ENCODE measurements at places on chromosomes 5 and 9. TPM values are rescaled to one million over a fixed set of nuclear protein-coding genes. Genes with fewer than 3 reads are reported as not detected.

SLC4A9 gene
- 0.09 TPM for total RNA-seq

BHMT gene
- total RNA-seq: not detected

ANKRD18A gene
- 9.2 TPM for total RNA-seq

PCDHAC1 gene
- 3.0 TPM for total RNA-seq

ARL14EPL gene
- 0.35 TPM for total RNA-seq

GNE gene
- total RNA-seq: 17.3 TPM

SMIM32 gene
- total RNA-seq: not detected

OR1Q1 gene
- total RNA-seq: not detected

FRMPD1 gene
- total RNA-seq: 0.05 TPM

PCDHA12 gene
- total RNA-seq: 3.4 TPM

SPINK9 gene
- total RNA-seq: not detected

DMRT3 gene
- total RNA-seq: not detected

GCNT4 gene
- 0.35 TPM for total RNA-seq

NFIB gene
- total RNA-seq: 10.1 TPM

LIX1 gene
- not detected for total RNA-seq

NIM1K gene
- 0.35 TPM for total RNA-seq

CDKN2A gene
- total RNA-seq: not detected

PTGS1 gene
- total RNA-seq: 1.4 TPM

FOXD1 gene
- 19.3 TPM for total RNA-seq

ACSL6 gene
- total RNA-seq: not detected

IGFBPL1 gene
- 2.3 TPM for total RNA-seq

OLFM1 gene
- 10.3 TPM for total RNA-seq

BDP1 gene
- 11.4 TPM for total RNA-seq

Data from A549 treated with GW870086 at 1 μM for 4 hours (cell line).